HEK293T (cell line): ENCODE measurements at places on chromosomes 6 and 20.

GRCh38 chr6:81633391-81633790 is 119.1 kb downstream of the TENT5A start:
- DNase-seq, result no peak

- DNase-seq, result no peak
Measured at GRCh38 chr20:39605908-39606307, 643.8 kb downstream of the DHX35 start.

DNA sequence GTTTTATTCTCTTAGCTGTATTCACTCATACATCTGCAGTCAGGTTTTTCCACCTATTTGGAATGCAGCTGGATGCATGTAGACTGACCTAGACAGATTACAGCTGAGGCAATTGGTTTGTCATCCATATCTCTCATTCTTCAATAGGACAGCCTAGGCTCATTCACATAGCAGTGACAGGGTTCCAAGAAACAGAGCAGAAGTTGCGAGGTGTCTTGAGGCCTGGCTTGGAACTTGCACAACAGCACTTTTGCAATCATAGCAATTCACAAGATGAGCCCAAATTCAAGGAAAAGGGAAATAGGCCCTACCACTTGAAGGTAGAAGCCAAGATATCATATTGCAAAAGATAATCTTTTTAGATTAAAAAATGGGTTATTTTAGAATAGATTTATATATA is 508.9 kb upstream of the JAG1 start:
- DNase-seq, result no peak

GRCh38 chr20:5146099-5146668 is 19.4 kb downstream of the CDS2 start:
- DNase-seq, result no peak

DNA sequence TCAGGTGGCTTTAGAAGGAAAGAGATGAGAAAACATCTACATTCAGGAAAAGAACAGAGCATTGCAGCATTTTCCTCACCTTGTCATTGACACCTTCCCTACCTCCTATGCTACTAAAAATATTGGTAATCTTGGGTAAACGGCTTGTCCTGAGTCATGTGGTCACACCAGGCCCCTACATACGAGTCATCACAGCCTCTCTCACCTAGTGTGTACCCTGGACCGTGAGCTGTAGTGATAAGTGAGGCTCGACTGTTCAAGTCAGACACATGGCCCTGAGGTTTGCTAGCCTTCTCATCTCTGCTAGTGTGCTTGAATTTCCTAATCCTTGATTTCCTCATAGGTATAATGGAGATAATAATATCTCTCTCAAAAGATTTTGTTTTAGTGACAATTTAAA is 29.6 kb upstream of the TMEM244 start:
- DNase-seq, result no peak

DNA sequence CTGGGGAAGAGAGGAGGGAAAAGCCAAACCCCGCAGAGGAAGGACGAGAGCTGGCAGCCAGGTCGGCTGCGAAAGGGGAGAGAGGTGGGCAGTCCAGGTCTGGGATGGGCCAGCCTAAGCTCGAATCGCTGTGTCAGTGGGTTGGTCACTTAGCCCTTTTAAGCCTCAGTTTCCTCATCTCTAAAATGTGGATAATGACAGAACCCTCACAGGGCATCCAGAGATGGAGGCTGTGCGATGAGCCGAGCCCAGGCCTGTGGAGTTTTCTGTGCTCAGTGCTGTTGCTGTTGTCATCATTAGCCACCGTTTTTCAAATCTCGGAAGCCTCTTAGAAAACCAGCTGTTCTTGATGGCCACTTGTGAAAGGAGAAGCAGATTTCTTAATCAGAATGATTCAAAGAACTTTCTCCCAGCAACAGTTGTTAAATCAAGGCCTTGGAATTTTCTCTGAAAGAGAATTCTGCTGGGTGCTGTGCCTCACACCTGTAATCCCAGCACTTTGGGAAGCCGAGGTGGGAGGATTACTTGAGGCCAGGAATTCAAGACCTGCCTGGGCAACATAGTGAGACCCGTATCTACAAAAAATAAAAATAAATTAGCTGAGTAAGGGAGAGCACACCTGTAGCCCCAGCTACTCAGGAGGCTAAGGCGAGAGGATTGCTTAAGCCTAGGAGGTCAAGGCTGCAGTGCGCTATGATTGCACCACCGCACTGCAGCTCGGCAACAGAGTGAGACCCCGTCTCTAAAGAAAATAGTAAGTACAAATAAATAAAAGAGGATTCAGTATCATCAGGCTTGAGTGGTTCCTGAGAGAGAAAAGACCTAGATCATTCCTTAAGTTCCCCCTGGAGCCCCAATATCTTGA is 46.3 kb upstream of the ENTPD6 start:
- no peak for DNase-seq
